Naive thymus-derived CD8-positive, alpha-beta T cell (primary cell): ENCODE measurements at places on chromosomes 16 and 17.

- DNase-seq: no peak
Observed at GRCh38 chr16:54169112-54169511, 117.5 kb downstream of the IRX3 start.

DNA sequence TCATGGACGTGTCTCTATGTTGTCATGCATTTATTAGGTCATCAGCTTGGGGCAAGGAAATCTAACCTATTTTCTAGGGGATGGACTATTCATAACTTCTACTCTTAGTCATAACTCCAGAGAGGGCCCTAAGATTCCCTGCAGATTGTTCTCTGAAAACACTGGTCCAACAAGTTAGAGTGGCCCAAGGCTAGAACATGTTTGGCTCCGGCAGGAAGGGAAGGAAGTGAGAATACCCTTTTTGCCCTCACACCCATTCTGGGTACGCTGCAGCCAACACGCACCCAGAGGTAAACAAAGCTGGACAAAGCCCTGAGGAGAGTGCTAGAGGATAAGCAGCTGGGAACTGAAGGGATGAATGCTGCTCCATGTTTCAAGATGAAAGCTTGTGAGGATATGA, 9.9 kb downstream of the C16orf86 start:
- DNase-seq: no peak

- DNase-seq: no peak
Observed at GRCh38 chr17:7253082-7253481, 1.1 kb downstream of the ELP5 start.

DNA sequence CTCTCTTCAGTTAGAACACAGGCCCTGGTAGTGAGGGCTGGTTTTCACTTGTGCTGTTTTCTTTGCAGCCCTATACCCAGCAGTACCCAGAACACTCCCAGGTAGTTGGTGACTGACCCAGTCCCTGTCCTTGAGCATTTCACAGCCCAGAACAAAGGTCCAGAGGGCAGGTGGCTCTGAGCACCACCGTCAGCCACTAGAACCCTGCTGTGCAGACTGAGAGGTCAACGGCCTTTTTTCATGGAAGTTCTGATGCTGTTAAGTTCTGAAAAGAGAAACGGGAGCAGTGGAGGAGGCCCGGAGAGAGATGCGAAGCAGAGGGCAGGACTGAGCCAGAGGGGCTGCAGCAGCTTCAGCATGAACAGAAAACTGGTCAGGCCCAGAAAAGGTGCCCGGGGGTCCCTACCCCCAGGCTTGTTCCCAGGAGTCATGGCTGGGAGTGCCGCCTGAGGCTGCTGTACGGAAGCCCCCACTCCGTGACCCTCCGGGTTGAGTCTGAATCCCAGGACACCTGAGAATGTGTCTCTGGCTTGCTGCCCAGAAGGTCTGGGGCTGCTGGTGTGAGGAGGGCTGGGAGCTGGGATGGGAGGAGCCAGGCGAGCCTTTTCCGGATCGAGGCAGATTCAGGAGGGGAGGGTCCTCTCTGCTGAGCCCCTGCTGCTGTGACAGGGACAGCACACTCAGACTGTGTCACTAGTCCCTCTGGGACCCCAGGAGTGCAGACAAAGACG, 8.7 kb downstream of the ZNF276 start:
- DNase-seq: no peak

DNA sequence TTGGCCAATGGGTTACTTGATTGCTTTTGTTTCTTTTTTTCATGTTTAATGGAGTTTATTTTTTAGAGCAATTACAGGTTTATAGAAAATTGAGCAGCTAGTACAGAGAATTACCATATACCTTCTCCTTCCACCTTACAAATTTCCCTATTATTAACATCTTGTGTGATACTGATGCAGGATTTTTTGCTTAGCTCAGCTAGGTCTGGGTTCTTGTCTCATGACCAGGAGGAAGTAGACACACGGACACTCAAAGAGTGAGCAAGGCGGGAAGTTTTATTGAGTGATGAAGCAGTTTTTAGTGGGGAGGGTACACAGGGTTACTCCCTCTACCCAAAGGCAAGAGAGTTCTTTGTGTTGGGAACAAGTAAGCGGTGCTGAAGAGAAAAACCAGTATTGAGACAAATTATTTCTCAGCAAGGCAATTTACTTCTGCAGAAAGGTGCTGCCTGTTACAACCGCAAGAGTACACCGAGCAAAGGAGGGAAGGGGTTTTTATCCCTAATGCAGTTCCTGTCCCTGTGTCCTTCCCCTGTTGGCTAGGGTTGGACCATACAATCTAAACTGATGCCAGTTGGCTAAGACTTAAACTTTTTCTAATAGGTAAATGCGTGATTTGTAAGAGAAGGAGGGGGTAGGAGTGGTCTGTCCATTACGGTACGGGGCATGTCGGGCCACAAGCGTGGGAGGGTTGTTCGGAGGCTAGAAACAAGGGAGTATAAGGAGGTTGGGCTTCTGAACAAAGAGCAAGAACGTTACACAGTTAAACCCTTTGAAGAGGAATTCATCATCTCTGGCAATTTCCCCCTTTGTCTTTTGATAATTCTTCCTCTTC, 26.9 kb downstream of the SEC14L1 start:
- no peak for DNase-seq

GRCh38 chr17:17963066-17963465, 9.1 kb downstream of the TOM1L2 start:
- DNase-seq: no peak

DNA sequence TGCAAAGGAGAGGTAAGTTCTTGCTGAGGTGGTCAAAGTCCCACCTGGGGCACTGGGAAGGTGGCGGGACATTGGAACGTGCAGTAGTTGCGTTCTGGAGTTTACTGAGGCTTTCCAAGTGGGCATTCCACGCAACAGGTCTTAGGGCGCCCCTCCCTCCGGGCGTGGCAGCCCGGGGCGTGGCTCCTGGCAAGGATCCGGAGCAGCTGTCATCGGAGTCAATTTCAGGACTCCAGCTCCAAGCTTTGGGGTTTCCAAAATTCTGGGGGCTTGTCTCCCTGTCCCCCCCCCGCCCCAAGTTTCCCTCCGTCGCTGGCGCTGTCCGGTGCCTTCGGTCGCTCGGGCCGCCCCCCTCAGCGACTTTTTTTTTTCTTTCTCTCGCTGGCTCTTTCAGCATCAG, 43.1 kb upstream of the AMZ2 start:
- DNase-seq: no peak

GRCh38 chr17:59417452-59417851, 86.0 kb downstream of the YPEL2 start:
- no peak for DNase-seq

DNA sequence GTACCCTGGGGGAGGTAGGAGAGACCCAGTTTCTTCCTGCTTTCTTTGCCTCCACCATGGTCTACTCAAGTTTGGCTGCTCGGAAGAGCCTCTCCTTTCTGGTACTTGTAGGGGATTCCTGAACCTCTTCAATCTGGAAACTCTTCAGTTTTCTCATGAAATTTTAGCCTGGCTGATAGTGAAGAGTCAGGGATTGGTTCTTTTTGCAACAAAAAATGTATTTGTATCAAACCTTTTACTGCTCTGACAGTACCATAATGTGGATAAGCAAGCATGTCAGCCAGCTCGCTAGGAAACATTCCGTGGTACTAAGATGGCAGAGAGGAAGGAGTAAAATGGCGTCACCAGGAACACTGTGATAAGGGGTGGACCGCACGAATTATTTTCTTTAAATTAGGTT, 55.4 kb downstream of the NUP93 start:
- DNase-seq: no peak

GRCh38 chr17:31003225-31003866, 32.5 kb downstream of the RNF135 start:
- DNase-seq: no peak

DNA sequence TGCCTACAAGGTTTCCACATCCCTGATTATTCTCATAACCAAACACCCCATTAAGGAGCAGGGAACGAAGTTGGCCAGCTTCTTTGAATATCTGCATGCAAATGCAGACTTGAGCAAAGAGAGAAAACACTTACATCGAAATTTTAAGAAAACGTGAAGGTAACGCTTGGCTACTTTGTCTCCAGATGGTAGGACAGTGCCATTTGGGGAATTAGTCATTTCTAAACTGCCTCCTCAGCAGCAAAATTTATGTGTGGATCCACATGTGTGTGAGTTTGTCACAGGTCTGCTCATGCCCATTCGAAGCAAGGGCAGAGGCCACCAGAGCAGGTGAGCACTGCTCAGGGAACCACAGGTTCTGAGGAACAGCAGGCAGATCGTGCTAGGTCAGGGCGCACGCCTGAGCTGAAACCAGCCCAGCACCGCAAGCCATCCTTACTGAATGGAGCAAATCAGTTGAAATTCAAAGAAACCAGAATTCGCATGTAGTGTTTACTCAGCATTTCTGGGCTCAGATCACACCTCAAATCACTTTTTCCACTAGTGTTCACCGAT, 80.1 kb downstream of the SOCS1 start:
- no peak for DNase-seq

GRCh38 chr16:27974896-27975540, 88.5 kb downstream of the GSG1L start:
- DNase-seq: no peak

DNA sequence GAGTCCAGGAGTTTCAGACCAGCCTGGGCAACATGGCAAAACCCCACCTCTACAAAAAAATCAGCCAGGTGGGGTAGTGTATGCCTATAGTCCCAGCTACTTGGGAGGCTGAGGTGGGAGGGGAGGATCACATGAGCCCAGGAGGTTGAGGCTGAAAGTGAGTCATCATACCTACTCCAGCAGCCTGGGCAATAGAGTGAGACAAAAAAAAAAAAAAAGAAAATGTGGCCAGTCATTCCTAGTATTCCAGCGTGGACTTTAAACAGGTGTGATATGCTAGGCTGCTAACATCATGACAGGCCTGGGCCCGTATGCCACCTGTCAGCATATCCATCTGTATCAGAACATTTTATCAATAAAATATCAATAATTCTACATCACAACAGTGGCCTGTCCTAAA, 143.3 kb downstream of the AATF start:
- no peak for DNase-seq

GRCh38 chr16:2282866-2283555, 15.1 kb upstream of the RNPS1 start:
- no peak for DNase-seq

DNA sequence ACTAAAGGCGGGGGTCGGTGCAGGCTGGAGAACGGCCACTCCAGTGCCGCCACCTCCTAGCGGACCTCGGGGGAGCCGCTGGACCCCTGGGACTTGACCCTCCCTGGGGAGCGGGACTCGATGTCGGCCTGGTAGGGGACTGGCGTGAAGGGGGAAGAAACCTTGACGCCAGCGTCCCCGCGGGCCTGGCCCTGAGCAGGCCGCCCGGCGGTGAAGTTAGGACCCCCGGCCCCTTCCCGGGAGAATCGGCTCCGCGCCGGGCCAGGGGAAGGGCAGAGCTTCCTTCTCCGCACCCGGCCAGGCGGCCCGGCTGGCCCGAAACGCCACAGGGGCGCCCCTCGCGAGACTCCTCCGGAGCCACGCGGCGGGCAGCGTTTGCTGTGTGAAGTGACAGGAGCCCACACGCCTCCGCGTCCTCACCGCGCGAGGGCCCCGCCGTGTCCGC, 389 bp downstream of the DUS1L start:
- peak; percentile 38 for DNase-seq
